ENCODE measurements at places on chromosomes 12 and 14. TPM values are rescaled to one million over a fixed set of nuclear protein-coding genes. Genes with fewer than 3 reads are reported as not detected.

SOCS4 gene
- total RNA-seq = 24.8 TPM

RERG gene
- total RNA-seq = not detected

GRCh38 chr12:66829660-66830325 lies 150.9 kb upstream of the GRIP1 start:
- H3K4me3 ChIP-seq = no peak overlapping the region
- no peaks in the 10 kb centered on the region for H3K27me3 ChIP-seq
- H3K36me3 ChIP-seq = no peaks in the 10 kb centered on the region
- H3K4me1 ChIP-seq = no peaks in the 10 kb centered on the region
- H3K27ac ChIP-seq = no peak overlapping the region

- peak; percentile 81 for DNase-seq
- H3K27me3 ChIP-seq = peaks cover 25% of the 10 kb centered on the region
- no peaks in the 10 kb centered on the region for H3K36me3 ChIP-seq
Measured at GRCh38 chr12:4269279-4269991, 4.1 kb upstream of the CCND2 start.

DNA sequence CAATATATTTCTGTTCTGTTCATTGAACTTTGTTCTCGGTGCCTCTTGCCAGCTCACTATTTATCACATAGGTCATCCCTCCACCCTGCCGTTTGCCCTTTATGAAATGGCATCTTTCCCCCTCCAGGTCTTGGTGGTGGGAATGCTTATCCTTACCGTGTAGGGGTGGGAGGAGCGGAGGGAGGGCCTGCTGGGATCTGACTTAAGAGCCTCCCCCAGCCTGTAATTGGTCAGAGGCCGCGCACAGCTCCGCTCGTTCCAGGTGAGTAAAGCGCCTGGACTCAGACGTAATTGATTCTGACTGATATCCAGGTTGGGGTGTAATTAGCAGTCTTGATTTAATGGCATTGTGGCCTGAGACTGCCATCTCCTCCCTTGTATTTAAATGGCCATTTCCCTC lies 185.3 kb downstream of the TSPAN9 start:
- DNase-seq = no peak
- no peak overlapping the region for H3K4me3 ChIP-seq
- no peaks in the 10 kb centered on the region for H3K27me3 ChIP-seq
- H3K36me3 ChIP-seq = no peaks in the 10 kb centered on the region

TMEM253 gene
- 0.98 TPM for total RNA-seq

CCDC196 gene
- total RNA-seq = not detected

- peak overlapping the region; percentile 4 for H3K27ac ChIP-seq
- no peak overlapping the region for H3K4me3 ChIP-seq
- H3K4me1 ChIP-seq = peaks cover 33% of the 10 kb centered on the region
- H3K36me3 ChIP-seq = no peaks in the 10 kb centered on the region
- no peak for DNase-seq
- no peaks in the 10 kb centered on the region for H3K27me3 ChIP-seq
Measured at GRCh38 chr14:73236752-73237218, 521 bp upstream of the PAPLN start.

LRTM2 gene
- total RNA-seq = not detected

- peak overlapping the region; percentile 35 for H3K27ac ChIP-seq
- H3K27me3 ChIP-seq = no peaks in the 10 kb centered on the region
- 0 out of 2 replicates have a peak, but pooled peaks cover 12% of the 10 kb centered on the region for H3K4me1 ChIP-seq
- no peak overlapping the region for H3K4me3 ChIP-seq
Measured at GRCh38 chr12:116306506-116306905, 29.0 kb upstream of the MED13L start.

ASPG gene
- total RNA-seq = not detected

DNA sequence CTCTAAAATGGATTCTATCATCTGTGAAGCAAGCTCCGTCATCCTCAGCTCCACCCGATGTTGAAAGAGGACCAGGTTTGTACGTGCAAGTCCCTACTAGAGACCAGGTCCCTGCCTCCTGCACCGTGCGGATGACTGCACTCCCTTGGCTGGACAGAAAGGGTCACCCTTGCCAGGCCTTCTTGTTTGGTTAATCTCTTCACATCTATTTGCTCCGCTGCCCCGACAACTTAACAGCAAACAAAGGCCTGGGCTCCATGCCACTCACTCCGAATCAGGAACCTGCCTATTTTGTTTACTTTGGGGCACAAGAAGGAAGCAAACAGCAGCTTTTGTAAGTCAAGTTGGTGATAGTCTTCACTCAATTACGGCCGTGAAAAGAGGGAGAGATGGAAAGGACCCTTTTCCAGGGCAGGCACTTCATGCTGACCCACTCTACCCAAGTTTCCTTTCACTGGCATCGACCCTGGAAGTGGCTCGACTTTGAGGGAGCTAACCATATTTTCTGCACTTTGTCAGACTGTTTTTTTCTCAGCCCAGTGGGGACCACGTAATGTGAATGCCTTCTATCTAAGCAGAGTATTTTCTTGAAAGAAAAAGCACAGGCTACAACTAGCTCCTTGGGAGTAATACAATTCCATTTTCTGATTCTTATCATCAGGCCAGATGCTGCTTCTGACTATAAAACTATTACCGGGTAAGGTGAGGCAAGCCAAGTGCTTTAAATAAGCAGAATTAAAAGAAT lies 202.6 kb downstream of the FOXN3 start:
- no peaks in the 10 kb centered on the region for H3K36me3 ChIP-seq
- no peaks in the 10 kb centered on the region for H3K27me3 ChIP-seq
- no peak overlapping the region for H3K27ac ChIP-seq
- no peak for DNase-seq
- no peak overlapping the region for H3K4me3 ChIP-seq

GRCh38 chr14:70702161-70702560 lies 60.4 kb downstream of the TTC9 start:
- no peaks in the 10 kb centered on the region for H3K27me3 ChIP-seq
- H3K4me1 ChIP-seq = peaks cover 18% of the 10 kb centered on the region
- H3K4me3 ChIP-seq = no peak overlapping the region
- DNase-seq = no peak

KICS2 gene
- total RNA-seq = 8.2 TPM

GRCh38 chr14:68692916-68693771 lies 99.7 kb downstream of the ZFP36L1 start:
- no peak for DNase-seq
- H3K27ac ChIP-seq = no peak overlapping the region
- H3K4me3 ChIP-seq = no peak overlapping the region
- no peaks in the 10 kb centered on the region for H3K27me3 ChIP-seq

GRCh38 chr14:54660604-54661111 lies 93.7 kb downstream of the SAMD4A start:
- H3K27me3 ChIP-seq = no peaks in the 10 kb centered on the region
- H3K4me3 ChIP-seq = no peak overlapping the region
- no peaks in the 10 kb centered on the region for H3K36me3 ChIP-seq
- peak overlapping the region; percentile 40 for H3K27ac ChIP-seq

DNA sequence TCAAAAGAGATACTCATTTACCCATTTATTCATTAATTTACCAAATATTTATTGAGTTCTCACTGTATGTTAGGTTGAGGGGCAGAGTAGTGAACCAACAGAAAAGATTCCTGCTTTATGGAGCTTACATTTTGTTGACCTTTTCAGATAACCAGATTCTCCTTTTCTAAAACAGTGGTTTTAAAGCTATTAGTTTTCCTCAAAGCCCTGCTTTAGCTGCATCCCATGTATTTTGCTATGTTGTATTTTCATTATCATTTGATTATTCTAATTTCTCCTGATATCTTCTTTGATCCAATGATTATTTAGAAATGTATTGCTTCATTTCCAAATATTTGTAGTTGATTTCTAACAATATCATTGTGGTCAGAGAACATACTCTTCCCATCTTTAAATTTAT lies 53.6 kb downstream of the EML1 start:
- H3K27ac ChIP-seq = no peak overlapping the region
- no peaks in the 10 kb centered on the region for H3K27me3 ChIP-seq
- no peaks in the 10 kb centered on the region for H3K36me3 ChIP-seq
- no peak overlapping the region for H3K4me3 ChIP-seq

DNA sequence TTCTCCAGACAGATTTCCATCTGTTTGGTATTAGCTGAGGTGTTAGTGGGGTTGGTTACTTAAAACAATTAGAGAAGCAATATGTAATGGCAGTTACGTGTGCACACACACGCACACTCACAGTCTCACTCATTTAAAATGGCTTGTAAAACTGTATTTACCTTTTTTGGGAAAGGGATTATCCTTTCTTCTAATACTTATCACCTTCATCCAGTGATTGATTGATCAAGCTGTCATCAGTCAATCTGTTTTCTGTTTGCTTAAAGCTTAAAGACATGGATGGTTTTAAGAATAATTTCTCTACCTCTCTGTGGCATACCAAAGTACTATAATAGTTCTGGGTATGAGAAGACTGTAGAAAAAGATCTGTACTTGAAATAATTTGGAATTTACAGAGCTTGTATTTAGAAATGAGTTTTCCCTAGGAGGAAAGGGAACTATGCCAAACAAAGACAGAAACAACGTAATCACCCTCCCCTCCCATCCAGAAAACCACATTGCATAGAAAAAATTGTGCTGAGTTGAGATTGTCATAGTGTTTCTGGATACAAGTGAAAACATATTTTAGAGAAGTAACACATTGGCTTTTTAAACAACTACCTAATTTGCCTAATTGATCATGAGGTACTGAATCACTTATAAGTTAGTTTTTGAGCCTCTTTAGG lies 455.8 kb downstream of the PCNX1 start:
- no peaks in the 10 kb centered on the region for H3K36me3 ChIP-seq
- H3K27ac ChIP-seq = no peak overlapping the region
- peaks cover 47% of the 10 kb centered on the region for H3K4me1 ChIP-seq
- no peaks in the 10 kb centered on the region for H3K27me3 ChIP-seq

DNA sequence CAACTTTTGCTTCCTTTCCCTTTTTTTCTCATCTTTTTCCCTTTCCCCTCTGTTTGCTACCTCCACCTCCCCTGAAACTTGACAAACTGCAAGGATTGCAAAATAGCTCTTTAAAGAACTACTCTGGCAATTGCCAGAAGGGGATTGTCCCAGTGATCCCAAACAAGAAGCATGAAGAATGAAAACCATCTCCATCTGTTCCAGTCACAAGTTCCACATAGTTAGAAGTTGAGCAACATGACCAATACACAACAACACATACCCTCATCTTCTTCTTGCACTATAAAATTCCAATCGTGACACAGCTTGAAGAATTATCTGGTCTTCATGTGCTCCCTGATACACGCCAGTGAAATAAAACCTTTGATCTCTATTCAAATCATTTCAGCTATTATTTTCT lies 93.7 kb upstream of the USP15 start:
- H3K27ac ChIP-seq = no peak overlapping the region
- no peaks in the 10 kb centered on the region for H3K36me3 ChIP-seq
- no peak for DNase-seq
- H3K27me3 ChIP-seq = no peaks in the 10 kb centered on the region

DNA sequence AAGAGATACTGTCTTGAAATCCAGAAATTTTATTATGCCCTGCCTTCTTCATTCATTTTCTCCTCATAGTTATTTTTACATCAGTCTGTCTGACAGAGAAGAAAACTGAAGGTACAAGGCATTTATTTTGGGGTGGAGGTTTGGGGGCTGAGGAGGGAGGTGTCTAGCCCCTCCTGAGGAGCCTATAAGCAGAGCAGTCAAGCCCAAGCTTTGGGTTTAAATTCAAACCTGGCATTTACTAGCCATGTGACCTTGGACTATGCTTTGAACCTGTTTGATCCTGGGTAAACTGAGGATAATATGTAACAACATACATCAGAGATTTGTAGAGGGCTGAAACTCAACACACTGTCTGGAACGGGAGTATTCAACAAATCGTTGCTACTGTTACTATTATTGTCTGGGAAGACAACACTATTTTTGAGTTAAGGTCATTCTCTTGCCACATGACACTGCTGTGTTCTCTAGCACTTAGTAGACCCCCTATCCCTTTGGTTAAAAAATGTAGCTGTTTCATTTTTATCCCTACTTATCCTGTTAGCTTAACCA lies 66.1 kb upstream of the STRN3 start:
- H3K4me3 ChIP-seq = no peak overlapping the region
- no peak for DNase-seq
- H3K4me1 ChIP-seq = peaks cover 18% of the 10 kb centered on the region
- H3K27me3 ChIP-seq = no peaks in the 10 kb centered on the region
- H3K27ac ChIP-seq = no peak overlapping the region
- no peaks in the 10 kb centered on the region for H3K36me3 ChIP-seq

GRCh38 chr14:45267071-45267470 lies 14.1 kb upstream of the MIS18BP1 start:
- H3K36me3 ChIP-seq = no peaks in the 10 kb centered on the region
- H3K4me3 ChIP-seq = no peak overlapping the region
- H3K4me1 ChIP-seq = no peaks in the 10 kb centered on the region
- H3K27me3 ChIP-seq = no peaks in the 10 kb centered on the region

- no peak overlapping the region for H3K4me3 ChIP-seq
- no peak for DNase-seq
- H3K36me3 ChIP-seq = no peaks in the 10 kb centered on the region
- H3K27me3 ChIP-seq = no peaks in the 10 kb centered on the region
- peak overlapping the region; percentile 54 for H3K27ac ChIP-seq
- H3K4me1 ChIP-seq = peaks cover 16% of the 10 kb centered on the region
Measured at GRCh38 chr14:99781853-99782610, 11.2 kb upstream of the EML1 start.

DNA sequence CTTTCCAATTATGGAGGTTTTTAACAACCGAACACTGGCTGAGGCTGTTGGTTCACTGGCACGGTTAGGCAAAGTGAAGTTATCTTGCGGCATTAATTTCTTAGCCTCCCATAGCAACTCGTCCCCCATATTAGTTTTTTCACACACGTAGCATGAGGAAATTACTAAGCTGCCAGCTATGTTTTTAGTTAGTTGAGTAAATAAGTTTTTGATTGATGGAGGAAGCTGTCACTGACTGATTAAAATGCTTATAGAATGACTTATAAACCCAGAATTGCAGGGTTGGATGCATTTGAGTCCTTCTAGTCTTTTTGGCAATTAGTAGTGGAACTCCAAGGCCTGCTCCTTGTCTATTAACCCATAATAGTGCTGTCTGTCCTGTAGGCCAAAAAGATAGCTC lies 97.1 kb downstream of the ALG10 start:
- H3K4me1 ChIP-seq = no peaks in the 10 kb centered on the region
- H3K36me3 ChIP-seq = no peaks in the 10 kb centered on the region
- no peak overlapping the region for H3K27ac ChIP-seq
- no peaks in the 10 kb centered on the region for H3K27me3 ChIP-seq
- no peak overlapping the region for H3K4me3 ChIP-seq

ART4 gene
- 0.57 TPM for total RNA-seq

All from Caco-2 (cell line).